ENCODE measurements at places on chromosomes 16 and 17.

DNA sequence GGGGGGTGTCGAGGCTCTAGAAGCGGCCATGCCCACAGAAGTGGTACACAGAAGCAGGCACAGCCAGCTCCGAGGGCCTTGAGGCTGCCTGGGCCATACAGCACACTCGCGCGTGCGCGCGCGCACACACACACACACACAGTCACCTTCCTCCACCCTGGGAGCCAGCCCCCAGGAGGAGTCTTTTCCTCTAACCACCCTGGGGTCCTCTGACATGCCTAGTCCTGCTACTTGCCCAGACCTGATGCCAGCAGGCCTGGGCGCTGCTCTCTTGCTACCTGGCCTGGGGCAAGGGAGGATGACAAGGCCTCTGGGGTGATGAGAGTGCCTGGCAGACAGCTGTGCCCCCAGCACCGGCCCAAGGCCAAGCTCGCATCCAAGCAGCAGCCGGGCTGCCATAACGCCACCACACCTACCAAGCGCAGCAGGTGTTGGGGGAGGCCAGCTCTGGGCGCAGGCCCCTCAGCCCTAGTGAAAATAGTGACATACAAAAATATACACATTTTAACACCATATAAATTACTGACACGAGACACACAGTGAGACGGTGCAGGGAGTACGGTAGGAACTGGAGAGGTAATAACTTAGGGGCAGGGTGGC lies 41.1 kb downstream of the TSC2 start:
- no peak for DNase-seq

DNA sequence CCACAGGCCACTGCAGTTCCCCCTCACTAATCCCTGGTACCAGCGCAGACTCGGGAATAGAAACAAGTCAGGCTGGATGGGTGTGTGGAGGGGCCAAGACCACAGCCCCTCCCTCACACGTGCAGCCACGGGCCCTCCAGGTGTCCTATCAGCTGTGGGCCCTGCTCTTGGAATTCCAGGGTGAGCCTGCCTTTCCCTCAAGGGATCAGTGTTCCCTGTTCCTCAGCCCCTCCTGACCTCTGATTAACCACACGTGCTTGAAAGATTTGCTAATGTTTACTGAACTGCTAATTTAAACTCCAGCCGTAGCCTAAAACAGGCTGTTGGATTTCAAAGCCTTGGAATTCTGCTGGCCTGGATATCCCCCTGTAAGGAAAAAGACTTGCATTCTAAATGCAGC lies 146.4 kb downstream of the SOCS1 start:
- no peak for DNase-seq

DNA sequence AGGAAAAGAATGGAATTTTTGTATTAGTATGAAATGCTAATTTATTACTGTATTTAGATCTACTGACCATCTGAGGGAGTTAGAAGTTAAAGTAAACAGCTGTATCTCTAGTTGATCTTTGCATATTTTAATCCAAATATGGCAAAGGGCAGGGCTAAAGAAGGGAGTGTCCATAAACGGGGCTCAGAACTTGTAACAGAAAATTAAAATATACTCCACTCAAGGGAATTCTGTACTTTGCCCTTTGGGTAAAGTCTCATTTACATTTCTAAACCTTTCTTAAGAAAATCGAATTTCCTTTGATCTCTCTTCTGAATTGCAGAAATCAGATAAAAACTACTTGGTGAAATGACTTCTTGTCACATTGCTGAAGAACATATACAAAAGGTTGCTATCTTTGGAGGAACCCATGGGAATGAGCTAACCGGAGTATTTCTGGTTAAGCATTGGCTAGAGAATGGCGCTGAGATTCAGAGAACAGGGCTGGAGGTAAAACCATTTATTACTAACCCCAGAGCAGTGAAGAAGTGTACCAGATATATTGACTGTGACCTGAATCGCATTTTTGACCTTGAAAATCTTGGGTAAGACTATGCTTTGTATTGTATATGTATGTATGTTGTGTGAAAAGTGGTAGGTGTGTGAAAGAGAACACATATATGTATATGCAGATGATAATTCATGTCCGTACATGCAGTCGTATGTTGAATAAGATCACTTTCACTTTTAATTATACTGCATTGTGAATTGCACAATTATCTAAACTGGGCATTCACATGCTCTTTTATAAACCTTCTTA lies at the start of gene ASPA:
TSS of gene ASPA (plus strand) at position 186 of the 799 bp plus-strand sequence. CDS start at position 349, 163 bp downstream.
- DNase-seq, result peak; percentile 65

DNA sequence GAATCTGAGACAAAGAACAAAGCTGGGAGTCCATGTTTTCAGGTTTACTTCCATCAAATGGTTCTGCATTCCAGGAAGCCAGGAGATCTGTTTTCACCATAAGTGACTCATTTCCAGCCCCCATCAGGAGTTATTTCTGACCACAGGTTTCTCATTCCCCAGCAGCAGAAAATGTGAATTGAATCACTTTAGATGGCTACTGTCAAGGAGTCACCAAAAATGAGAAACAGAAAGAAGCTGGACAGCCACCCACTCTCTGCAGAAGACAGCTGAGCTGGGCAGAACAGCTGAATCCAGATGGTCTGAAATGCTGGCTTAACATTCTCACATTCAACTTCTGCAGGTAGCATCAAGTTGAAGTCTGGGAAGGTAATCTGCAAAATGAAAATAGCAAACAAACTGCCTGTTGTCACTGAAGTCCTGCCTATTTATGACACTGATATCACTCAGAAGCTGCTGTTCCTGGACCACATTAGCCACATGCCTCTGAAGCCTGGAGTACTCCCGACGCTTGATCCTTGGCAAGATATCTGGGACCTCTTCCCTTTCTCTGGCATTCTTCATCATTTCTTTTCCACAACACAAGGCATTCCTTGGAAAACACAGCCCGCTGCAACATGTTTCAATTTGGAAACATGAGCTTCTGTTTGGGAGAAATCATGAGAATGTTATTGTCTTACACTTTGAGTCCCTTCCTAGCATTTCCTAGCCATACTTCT lies 15.3 kb downstream of the CCL11 start:
- DNase-seq, result peak; percentile 64

- no peak for DNase-seq
These were observed 46.1 kb downstream of the CHD9 start for GRCh38 chr16:53100889-53101288.

DNA sequence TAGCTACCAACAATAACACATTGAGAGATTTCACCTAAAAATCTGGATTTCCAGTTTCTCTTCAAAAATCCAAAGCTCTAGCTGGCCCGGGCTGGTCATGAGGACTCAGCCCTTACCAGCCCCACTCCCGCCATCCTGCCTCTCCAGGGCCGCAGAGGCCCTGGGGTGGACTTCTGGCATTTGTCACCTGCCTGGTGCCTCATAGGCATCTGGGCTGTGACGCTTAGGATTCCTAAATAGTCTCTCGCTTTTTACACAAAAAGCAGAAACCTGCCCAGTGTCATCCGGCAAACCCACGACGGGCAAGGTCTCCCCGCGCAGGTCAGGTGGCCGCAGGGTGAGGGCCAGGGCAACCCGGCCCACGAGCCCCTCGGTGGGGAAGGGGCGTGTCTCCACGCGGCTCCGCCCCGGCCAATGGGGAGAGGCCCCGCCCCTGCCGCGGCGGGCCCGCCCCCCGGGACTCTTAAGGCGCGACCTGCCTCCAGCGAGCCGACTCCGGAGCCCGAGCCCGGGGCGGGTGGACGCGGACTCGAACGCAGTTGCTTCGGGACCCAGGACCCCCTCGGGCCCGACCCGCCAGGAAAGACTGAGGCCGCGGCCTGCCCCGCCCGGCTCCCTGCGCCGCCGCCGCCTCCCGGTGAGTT lies at the start of gene VASN:
TSS of gene VASN (plus strand) at position 492 of the 644 bp plus-strand sequence. CDS start 9,030 bp downstream, outside the sequence.
- DNase-seq, result peak; percentile 92

DNA sequence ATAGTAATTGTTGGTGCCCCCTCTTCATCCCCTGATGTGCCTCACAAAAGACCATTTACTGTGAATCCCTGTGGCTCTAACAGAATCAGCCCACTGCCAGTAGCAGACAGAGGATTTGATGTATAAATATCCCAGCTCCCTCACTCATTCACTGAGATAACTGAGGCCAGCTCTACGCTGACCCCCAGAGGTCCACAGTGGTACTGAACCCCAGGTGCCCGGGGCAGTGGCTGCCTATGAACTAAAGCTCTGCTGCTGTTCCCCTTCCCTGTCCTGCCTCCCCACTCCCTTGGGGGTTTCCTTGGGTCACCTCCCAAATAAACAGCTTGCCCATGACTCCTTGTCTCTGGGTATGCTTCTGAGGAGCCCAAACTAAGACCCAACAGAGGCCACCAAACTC lies 295.8 kb downstream of the FOXL1 start:
- DNase-seq, result peak; percentile 40

DNA sequence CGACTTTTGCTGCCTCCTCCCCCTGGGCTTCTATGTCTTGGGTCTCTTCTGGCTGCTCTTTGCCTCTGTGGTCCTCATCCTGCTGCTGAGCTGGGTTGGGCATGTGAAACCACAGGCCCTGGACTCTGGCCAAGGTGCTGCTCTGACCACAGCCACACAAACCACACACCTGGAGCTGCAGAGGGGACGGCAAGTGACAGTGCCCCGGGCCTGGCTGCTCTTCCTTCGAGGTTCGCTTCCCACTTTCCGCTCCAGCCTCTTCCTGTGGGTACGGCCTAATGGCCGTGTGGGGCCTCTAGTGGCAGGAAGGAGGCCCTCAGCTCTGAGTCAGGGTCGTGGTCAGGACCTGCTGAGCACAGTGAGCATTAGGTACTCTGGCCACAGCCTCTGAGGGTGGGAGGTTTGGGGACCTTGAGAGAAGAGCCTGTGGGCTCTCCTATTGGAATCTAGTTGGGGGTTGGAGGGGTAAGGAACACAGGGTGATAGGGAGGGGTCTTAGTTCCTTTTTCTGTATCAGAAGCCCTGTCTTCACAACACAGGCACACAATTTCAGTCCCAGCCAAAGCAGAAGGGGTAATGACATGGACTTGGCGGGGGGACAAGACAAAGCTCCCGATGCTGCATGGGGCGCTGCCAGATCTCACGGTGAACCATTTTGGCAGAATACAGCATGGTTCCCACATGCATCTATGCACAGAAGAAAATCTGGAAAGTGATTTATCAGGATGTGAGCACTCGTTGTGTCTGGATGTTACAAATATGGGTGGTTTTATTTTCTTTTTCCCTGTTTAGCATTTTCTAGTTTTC lies 2.3 kb downstream of the GP1BA start:
- peak; percentile 58 for DNase-seq

- DNase-seq, result no peak
These were observed 172.0 kb upstream of the SOX9 start for GRCh38 chr17:71948703-71949422.

DNA sequence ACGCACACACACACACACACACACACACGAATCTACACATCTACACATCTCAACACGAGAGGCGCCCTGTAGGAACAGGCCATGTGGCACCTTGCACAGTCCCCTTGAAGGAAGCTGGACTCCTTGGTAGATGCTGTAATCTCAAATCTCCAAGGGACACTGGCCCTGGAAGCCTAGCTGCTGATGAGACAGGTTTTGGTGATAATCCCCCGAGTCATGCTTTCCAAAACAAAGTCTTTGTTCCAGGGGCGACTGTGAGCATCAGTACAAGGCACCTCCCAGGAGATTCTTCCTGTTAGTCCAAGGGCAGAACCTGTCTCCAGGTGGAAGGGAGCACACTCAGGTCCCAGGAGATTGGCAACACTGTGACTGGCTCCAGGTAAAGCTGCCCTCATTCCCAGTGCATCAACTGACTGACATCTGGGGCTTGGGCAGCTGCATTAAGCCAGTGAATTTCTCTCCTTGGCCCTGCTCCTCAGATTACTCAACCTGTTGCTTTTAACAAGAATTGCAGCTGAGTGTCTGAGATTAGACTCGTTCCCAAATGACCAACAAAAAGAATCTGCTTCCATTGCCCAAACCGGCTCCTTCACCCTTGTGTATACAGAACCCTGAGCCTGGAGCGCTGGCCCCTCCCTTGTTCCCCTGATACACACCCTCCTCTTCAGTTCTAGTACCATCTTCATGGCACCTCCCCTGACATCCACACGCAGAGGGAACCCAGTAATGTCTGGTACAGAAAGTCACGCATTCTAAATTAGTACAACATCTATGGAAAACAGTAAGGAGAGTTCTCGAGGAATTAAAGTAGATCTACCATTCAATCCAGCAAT lies 13.9 kb upstream of the TNRC6C start:
- DNase-seq, result no peak

GRCh38 chr16:72646615-72647014 lies 401.3 kb downstream of the ZFHX3 start:
- no peak for DNase-seq

GRCh38 chr16:610513-611381 lies 20.0 kb upstream of the WFIKKN1 start:
- DNase-seq, result peak; percentile 50

- DNase-seq, result no peak
These were observed 26.9 kb downstream of the HSD17B2 start for GRCh38 chr16:82061861-82062525.

DNA sequence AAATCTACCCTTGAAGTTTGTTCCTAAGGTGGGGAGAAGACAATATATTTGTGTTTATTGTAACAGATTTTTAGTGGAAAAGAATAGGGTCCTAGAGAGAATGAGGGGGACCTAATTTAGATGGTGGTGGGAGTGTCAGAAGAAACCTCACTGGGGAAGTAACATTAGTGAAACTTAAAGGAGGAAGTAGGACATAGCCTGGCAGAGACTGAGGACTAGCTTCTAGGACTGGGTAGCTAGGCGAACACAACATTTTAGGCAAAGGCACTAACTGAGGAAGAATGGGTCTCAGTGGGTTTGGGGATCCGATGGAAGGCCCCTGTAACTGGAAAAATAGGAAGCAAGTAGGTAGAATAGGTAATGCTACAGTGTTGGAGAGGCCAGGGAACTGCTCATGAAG lies 4.2 kb upstream of the ARL2BP start:
- DNase-seq, result no peak

- no peak for DNase-seq
These were observed 472.1 kb upstream of the C16orf82 start for GRCh38 chr16:26594666-26595065.

DNA sequence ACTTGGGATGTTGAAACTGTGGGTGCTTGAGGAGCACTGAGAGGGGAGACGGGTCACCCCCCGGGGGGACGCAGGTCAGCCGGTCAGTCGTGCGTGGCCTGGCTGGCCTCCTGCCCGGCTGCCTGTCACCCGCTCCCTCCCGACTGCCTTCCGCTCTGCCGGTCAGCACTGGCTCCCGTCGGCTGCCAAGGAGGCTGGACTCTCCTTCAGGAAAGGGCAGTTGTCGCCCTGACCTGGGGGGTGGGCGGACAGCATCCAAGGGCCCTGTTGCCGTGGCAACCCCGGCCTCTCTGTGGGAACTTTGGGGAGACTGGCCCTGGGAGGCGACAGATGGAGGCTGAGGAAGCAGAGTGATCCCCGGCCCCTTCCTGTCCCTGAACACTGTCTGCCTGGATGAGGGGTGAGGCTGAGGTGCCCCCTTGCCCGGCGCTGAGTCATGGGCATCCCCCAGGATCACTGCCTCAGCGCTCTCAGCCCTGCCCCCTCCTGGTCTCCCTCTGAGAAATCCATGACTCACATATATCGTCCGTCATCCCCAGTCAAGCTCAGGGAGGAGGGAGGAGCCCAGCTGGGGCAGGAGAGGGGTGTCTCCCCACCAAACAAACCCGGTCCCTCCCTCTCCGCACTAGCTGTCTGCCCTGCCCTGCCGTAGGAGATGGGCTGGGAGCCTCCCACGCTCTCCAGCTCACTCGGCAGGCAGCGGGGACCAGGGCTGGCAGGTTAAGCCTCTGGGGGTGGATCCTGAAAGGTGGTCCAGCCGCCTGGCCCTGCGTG lies at the start of gene ADGRG1:
TSS of gene ADGRG1 (plus strand) at position 623 of the 774 bp plus-strand sequence. CDS start 21,658 bp downstream, outside the sequence.
- peak; percentile 96 for DNase-seq

Measured in AG08395 (cell line).